ENCODE measurements at places on chromosomes 2 and 18. TPM values are rescaled to one million over a fixed set of nuclear protein-coding genes. Genes with fewer than 3 reads are reported as not detected.
A peak's percentile ranks its signal among the peaks of the same experiment; 100 is the strongest.

- no peak for DNase-seq
Observed at GRCh38 chr2:166725927-166726924, 162.1 kb upstream of the XIRP2 start.

GRCh38 chr2:226497146-226497909 is 302.3 kb downstream of the IRS1 start:
- DNase-seq = no peak

GRCh38 chr2:240423788-240424191 is 11.7 kb upstream of the GPC1 start:
- DNase-seq = no peak

DNA sequence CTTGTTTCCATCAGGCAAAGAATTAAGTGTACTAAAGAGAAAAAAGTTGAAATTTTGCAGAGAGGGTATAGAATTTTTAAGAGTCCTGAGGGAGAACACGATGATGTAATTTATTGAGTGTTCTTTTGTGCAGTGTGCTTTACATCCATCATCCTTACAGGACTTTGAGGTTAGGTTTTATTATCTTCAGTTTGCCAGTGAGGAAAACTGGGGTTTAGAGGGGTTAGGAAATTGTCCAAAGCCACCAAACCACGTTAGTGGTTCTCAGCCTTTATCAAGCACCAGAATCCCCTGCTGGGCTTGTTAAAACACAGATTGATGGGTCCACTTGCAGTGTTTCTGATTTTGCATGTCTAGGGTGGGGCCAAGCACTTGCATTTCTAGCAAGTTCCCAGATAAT is 277.5 kb downstream of the KCNS3 start:
- DNase-seq = peak; percentile 32

DNA sequence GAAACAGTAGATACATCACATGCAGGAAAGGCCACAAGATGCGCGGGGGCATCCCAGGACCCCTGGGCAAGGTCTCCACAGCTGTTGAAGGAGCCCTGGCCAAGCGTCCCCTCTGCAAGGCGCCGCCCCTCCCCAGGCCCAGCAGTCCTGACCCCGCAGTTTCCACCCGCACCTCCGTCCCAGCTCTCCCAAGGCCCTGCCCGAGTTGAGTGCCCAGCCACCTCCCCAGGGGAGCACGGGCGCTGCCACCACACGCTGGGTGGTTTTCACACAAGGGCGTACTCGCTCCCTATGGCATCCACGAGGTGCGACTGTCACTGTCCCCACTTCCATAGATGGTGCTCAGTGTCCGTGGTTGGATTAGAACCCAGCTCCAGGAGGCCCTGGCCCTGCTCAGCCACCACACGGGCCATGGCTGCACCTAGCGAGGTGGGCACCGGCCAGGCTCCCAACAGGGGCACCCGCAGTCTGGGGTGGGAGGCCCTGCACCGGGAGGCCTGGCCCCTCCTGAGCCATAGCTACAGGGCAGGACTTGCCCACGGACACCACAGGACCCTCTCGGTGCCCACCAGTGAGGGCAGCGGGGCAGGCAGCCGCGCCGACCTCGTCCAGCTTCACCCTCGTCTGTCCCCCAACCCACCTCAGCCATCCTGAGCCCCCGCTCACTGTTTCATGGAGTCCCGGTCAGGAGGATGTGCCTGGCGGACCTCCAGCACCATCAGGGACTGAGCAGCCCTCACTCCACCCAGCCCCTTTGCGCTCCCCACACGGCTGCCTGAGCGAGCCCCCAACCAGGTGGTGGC is 36.0 kb downstream of the KIF1A start:
- DNase-seq = no peak

The GKN1 gene
- not detected for total RNA-seq

The STPG4 gene
- total RNA-seq = not detected

The DCDC2C gene
- total RNA-seq = not detected

The EMILIN1 gene
- total RNA-seq = 0.17 TPM
